ENCODE measurements at places on chromosomes 5 and 9.

DNA sequence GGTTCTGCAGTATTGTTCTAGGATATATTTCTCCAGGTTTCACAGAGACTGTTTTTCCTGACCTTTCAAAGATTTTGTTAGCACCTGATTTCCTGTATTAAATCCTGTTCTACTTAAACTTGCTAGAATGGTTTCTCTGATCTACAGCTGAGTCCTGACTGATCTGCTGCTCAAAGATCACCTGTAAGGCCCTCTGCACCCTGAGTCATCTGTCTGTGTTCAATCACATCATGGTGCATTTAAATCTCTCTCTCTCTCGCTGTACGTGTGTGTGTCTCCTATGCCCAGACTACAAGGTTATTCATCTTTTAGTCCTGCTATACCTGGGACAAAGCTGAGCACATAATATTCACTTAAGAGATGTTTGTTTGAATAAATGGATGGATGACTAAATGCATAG lies 13.3 kb upstream of the C5orf63 start:
- no peak for DNase-seq

DNA sequence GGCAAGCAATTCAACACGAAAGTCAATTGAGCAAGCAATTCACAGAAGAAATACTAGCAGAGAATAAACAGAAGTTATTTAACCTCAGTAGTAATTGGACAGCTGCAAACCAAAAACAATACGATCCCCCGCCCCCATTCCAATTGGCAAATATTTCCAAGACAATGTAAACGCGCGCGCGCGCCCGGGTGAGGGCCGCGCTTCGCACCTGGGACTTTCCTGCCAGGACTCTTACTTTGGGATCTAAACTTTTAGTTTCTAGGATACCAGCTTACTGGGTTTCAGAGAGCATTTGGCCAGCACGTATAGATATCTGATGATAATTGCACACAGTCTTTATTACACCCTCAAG lies 8.6 kb downstream of the RUFY1 start:
- no peak for DNase-seq

- no peak for DNase-seq
Observed at GRCh38 chr5:157345485-157345884, 79.6 kb downstream of the CYFIP2 start.

DNA sequence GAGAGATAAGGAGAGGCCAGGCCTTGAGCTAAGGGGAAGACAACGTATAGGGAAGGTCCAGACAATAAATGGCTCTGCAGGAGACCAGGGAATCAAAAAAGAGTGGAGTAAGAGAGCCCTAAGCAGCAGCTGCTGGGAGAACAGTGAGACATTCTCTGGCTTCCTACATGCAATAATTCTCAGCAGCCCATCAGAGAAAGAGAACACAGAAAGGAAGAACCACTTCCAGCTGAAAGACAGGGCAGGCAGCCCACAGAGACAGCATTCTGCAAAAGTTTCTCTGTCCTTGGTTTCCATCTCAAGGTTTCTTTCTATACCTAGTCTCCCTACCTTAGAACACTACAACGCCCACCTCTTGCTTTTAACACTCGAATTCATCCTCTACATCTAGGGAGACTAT lies 189.9 kb downstream of the DEPDC1B start:
- DNase-seq = no peak

DNA sequence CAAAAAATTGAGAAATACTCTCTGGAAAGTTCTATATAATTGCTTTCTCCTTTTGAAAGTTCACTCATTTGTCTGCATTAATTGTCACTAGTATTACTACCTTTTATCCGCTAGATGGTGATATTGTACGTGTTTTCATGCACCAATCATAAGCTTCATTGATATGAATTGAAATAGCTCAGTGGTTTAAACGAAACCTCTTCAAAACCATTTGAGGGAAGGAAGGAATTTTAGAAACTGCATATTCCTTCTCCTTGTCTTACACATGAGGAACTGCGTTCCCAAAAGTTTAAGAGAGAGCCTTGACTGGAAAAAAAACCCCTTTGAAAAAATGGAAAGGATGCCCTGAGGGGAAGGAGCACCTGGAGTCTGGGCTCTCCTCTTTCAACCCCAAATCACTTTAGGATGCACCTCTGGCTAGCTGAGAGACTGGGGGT lies 98.6 kb downstream of the YTHDC2 start:
- no peak for DNase-seq

DNA sequence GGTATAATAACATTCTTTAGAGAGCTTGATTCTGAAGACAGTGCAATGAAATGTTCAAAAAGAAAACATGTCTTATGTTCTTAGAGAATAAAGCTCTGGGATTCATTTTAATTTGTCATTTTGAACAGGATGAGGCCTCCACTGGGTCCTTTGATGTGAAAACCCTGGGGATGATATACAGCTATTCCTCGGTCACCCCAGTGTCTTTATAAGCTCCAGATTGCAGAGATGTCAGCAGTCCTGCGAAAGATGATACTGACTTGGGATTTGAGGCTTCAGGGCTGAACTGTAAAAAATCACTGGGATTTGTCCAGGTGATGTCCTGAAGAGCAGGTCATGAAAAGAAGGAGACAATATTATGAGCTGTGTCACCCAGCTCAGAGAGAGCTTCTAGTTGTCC lies 529.7 kb upstream of the ZNF608 start:
- DNase-seq = no peak

GRCh38 chr9:127664678-127665507 lies 41.9 kb upstream of the CFAP157 start:
- DNase-seq = no peak

DNA sequence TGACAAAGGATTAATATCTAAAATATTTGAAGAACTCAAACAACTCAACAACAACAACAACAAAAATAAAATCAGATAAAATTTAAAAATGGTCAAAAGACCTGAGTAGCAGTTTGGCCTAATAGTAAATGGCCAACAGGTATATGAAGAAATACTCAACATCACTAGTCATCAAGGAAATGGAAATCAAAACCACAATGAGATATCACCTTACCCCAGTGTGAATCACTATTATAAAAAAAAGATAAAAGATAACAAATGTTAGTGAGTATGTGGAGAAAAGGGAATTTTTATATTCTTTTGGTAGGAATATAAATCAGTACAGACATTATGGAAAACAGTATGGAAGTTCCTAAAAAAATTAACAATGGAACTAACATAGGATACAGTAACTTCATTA lies 247.9 kb upstream of the TRPC7 start:
- no peak for DNase-seq

GRCh38 chr9:76799473-76799872 lies 35.2 kb downstream of the PCA3 start:
- no peak for DNase-seq

- no peak for DNase-seq
Observed at GRCh38 chr9:76352026-76352620, 42.1 kb downstream of the RFK start.

- no peak for DNase-seq
Observed at GRCh38 chr9:113966394-113966793, 90.3 kb downstream of the ZNF618 start.

GRCh38 chr5:74903165-74903787 lies 37.1 kb upstream of the FAM169A start:
- no peak for DNase-seq

- no peak for DNase-seq
Observed at GRCh38 chr5:175813943-175814630, 57.3 kb upstream of the CPLX2 start.
